ENCODE measurements at places on chromosomes 6 and 20. TPM values are rescaled to one million over a fixed set of nuclear protein-coding genes. Genes with fewer than 3 reads are reported as not detected.
A peak's percentile ranks its signal among the peaks of the same experiment; 100 is the strongest.

Gene SLC4A11
- 22.7 TPM for total RNA-seq

- no peak for DNase-seq
These were observed 78.0 kb upstream of the MPC1 start for GRCh38 chr6:166460473-166461437.

DNA sequence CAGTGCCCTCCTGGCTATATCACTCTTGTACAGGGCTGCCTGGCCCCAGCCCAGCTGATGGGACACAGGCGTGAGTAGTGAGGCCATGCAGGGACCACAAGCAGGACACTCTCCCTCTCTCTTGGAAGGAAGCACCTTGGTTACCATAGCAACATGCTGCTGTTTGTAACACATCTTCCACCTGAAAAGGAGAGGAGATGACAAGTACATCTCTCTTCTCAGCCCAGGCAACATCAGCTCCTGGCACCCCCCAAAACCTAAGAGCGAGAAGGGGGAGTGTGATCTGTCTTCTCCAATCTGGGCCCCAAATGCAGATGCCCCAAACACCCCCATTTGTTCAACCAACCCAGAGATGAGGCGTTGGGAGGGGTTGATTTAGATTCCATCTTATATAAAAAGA, 49.9 kb downstream of the KCNB1 start:
- DNase-seq: no peak

Gene KCNQ2
- 86.5 TPM for total RNA-seq

Gene PRKN
- total RNA-seq: 2.6 TPM

DNA sequence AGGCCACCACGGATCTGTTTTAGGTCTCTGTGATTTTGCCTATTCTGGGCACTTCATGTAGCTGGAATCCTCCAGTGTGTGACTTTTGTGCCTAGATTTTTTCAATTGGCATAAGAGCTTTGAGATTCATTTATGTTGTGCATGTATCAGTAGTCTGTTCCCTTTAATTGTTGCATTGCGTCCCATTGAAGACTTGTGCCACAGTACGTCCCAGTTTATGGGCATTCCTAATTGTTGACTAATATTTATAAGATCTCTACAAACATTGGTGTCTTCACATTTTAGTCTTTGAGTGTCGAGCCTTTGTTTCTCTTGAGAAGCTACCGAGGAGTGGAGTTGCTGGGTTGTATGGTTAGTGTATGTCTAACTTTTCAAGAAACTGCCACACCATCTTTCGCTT, 704 bp upstream of the FAM210B start:
- DNase-seq: no peak

Gene FKBP5
- 50.3 TPM for total RNA-seq

DNA sequence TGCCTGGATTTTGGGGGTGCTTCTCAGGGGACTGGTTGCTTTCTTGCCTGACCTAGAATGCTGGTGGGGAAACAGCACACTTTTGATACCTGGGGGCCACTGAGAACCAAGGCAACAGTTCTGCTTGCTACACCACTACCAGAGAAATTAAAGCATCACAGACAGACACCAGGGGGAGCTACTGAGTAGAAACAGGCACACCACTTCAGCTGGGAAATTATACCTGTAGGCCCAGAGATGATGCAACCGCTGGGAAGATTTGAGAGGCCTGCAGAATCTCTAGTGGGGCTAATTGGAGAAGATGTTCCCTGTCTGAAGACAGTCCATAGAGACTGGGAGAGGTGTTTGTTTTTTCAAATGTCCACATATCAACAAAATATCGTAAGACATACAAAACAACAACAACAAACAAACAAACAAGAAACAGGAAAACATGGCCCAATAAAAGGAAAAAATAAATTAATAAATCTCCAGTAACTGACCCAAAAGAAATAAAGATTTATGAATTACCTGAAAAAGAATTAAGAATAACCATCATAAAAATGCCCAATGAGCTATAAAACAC, 129.4 kb upstream of the RIN2 start:
- DNase-seq: peak; percentile 81

Gene PLAGL2
- 18.3 TPM for total RNA-seq
